ENCODE measurements at places on chromosomes 3 and 15.

DNA sequence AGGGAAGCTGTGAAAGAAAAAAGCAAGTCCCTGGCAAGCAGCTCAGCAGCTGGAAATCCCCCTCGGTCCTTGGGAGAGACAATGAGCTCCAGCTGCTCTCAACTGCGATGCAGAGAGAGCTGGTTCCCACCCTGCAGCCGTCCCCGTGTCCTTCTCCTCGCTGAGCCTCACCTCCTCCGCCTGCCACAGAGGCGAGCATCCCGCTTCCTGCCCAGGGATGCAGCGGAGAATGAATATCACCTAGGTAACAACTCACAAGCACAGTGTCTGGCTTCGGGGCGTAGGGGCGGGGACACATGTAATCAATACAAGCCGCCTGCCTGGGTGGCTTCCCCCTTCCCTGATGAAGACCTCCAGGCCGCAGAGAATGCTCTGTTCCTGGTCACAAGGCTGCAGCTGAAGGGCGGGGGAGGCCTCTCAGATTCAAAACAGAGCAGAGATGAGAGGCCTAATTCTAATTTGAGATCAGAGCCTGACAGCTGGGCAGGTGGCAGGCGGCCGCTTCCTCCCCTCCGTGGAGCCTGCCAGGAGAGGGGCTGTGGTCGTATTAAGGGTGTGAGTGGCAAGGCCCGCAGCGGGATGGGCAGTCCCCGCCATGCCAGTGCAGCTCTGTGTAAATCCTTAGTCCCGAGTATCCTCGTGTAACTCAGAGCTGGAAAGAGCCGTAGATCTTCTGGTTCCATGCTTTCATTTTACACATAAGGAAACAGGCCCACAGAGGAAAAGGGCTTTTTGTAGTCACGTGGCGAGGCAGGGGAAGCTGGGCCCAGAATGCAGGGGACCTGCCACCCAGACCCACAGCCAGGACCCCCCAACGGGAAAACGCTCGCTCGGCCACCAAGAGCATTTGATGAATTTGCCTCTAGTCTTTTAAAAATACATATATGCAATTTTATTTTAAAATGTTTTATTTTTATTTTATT is 24.3 kb downstream of the ZDHHC19 start:
- no peak for DNase-seq

- no peak for DNase-seq
Observed at GRCh38 chr3:151609491-151609890, 124.2 kb upstream of the AADACL2 start.

GRCh38 chr15:100018191-100018590 is 285.0 kb upstream of the LYSMD4 start:
- DNase-seq, result no peak

DNA sequence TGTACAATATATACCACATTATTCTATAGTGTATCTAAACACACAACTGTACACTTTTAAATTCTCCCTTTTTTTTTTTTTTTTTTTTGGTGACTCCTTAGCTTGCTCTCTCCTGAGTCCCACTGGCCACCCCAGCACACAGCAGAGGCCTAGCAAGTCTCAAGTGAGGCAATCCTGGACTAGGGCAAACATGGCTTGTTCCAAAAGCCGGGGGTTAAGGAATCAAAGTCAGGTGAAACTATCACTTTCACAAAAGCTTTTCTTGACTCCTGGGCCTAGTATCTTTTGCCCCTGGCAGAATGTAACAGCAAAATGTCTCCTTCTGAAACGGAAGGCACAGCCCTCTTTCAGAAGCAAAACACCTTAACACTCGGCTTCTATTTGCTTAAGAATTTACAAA is 5.8 kb downstream of the EOMES start:
- no peak for DNase-seq

DNA sequence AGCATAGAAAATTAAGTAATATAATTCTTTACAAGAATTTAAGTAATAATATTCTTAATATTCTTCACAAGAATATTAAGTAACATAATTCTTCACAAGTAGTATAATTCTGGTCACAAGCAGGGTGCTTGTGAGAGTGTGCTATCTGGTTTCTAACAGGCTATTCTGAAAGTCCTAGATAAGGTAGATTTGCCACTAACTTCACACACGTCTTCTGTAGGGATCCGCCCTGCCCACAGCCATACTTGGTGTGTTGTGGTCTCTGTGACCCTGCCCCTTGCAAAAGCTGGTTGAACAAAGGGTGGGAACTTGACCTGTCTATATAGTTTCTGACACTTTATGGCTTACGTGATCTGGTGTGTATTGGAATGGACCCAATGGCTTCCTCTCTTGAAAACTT is 253.4 kb upstream of the MDFIC2 start:
- DNase-seq, result no peak

DNA sequence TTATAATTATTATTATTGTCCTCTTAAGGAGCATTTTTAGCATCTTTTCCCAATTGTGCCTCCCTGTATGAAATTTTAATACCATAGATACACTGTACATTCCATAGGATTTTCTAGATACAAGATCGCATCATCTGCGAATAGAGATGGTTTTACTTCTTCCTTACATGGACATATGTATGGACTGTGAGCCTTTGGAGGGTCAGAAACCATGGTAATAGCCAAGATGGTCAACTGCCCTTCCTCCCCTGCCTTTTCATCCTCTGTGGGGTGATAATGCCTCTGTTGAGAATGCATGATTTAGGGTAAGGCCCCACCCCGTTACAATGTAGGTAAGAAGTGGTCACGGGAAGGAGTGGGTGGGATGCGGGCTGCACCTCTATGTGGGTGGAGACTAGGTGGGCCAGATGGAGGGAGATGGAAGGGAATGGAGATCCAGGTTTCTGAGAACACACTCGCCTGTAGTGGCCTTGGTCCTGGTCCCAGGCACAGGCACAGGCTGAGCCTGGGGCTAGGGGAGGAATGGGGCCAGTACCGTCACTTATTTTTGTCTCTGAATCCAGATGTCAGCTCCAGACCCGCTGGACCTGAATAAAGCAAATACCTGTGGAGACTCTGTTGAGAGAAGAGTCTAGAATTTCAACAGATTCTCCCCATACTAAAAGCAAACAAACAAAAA is 31.7 kb downstream of the GOLGA6A start:
- no peak for DNase-seq

GRCh38 chr15:69754313-69754712 is 301.7 kb downstream of the RPLP1 start:
- DNase-seq, result no peak

DNA sequence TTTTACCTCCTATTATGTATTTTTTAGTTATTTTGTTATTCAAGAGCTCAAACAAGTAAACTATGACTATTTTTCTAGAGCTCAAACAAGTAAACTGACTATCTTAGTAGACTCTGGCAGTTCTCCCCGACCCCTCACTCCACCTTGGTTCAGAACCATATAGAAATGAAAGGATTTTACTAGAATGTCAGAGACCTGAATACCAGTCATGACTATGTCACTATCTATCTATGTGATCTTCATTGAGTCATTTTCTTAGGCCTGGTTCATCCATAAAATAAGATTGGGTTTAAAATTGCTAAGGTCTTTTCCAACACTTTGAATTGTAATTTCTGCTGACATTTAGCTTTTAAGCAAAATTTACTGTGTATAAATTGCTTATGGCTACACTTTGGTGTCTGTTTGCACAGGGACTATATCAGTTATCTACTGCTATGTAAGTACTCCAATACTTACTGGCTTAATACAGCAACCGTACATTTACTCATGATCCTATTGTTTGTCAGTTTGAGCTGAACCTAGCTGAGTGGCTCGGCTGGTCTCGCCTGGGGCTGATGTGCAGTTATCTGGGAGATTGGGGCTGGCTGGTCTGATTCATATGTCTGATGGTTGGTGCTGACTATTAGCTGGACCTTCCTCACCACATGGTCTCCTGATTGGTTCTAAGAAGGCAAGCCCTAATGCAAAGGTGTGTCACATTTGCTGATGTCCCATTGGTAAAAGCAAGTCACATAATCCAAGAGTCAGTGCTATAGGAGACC is 37.0 kb downstream of the RASA2 start:
- no peak for DNase-seq

- DNase-seq, result no peak
Observed at GRCh38 chr15:72276326-72276700, 4.0 kb upstream of the PARP6 start.

DNA sequence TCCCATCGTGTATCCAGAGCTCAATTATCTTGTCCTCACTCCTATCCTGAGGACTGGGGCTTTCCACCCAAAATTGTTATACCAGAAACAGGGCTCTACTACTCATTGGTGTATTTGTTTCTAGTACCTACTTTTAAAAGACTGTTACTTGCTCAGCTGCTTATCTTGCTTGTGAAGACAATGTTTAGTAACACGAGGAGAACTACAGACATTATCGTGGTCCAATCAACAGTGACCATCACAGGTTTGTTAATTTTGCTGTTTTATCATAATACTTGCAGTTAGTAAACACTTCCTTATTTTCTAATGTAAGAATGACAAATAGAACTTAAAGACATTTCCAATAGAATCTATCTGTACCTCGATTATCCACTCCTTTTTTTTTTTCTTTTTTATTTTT is 13.5 kb downstream of the LRCH3 start:
- no peak for DNase-seq

DNA sequence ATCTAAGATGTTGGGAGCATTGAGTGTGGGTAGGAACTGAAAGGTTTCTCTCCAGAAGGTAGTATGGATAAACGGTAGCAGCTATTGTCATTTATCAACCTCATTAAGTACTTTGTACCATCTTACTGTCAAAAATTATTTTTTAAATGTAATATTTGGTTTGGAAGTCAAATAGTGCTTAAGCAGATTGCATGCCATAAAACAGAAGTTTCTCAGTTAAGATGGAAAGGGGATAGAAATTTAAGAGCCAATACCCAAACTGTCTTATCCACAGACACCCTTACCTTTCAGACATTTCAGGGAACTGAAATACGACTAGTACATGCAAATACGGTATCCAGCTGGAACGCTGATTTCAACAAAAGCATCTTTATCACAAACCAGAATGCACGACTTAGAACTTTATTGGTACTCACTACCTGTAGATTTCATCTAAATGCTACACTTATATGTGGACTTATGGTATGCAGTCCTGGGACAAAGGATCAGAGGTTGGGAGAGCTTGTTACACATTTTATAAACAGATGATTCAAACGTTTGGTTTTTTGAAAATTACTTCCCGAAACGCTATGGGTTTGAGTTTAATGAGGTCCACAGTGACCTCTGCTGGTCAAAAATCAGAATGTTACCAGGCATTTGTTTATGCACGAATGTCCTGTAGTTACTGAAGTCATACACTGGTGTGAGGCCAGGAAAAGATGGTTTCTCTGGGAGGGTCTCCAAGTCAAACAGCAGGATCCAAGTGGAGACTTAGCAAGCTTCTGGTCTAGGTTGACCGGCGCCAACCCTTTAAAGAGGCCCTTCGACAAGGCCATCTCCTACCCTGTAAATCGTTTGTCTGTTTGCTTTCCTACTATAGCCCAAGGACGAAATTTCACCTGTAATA is 45.7 kb upstream of the DUT start:
- DNase-seq, result peak; percentile 82

- no peak for DNase-seq
Observed at GRCh38 chr3:85572426-85572825, 613.6 kb downstream of the CADM2 start.

DNA sequence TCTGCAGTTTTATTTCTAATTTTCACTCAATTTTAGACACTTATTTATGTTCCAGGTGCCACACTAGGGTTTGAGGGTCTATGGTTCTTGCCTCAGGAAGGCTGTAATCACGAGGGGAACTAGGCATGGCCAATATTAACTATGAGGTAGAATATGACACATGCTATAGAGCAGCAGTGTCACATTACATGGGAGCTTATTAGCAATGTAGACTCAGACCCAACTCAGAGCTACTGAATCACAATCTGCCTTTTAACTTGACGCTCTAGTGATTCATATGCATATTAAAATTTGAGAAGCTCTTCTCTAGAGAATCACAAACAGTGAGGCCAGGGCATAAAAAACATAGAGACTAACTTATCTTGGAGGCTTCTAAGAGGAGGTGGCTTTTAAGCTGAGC is 32.8 kb upstream of the MRPL3 start:
- no peak for DNase-seq

DNA sequence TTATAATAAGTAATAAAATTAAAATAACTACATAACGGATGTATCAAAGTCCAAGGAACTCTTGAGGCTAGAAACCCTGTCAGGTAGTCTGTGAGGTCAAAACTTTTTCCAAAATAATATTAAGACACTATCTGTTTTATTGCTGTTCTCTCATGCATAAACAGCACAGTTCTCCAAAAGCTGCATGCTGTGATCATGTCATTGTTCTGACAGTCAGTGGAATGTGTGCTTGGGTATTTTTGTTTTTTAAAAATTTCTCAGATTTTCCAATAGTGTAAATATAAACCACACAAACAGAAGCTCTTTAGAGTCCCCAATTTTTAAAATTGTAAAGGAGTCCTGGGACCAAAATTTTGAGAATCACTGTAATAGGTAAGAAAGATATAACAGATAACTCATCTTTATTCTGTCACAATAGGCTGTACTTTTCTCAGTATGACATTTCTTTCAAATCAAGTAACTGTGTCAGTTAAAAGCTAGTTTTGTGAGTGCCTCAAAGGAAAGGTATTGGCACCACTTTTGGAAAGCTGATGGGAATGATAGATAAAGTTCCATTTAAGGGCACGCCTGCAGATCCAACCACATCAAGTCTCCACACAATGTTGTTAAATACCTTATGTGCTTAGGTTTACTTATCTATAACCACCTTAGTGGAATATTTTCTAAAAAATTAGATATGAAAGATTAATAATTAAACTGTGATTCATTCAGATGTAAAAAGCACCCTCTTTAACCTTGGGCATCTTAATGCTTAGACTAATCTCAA is 49.3 kb downstream of the CEP152 start:
- DNase-seq, result no peak

DNA sequence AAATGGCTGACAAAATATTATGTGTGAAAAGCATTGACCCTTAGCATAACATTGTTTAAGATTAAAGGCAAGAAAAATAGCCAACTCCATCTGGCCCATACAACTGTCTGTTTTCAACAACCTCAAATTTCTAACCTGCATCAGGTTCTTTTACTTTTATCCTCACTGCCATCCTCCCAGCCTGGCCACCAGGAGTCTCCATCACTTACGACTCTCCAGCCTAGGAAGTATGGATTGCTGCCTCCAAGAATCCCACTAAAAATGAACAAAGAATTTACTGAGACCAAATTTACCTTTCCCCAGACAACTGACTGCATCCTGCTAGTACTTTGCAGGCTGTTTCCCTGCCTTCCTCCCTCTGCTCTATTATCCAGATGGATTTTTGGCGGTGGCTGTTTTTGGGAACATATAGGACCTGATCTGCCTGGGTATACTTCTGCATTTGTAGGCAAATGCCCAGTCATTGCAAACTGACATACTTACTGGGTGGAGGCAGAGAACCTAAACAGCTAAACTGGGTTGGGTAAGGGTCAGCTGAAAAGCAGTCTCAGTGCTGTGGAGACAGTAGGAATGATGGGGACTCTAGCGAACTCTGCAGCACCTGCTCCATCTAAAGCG is 144.2 kb downstream of the GHSR start:
- DNase-seq, result no peak

- DNase-seq, result peak; percentile 78
Observed at GRCh38 chr3:185820973-185821758, 3.7 kb downstream of the IGF2BP2 start.

Measured in AG04450 (cell line).